Left ventricle myocardium superior (tissue), 1 donor: ENCODE measurements at places on chromosomes 7 and 10.

DNA sequence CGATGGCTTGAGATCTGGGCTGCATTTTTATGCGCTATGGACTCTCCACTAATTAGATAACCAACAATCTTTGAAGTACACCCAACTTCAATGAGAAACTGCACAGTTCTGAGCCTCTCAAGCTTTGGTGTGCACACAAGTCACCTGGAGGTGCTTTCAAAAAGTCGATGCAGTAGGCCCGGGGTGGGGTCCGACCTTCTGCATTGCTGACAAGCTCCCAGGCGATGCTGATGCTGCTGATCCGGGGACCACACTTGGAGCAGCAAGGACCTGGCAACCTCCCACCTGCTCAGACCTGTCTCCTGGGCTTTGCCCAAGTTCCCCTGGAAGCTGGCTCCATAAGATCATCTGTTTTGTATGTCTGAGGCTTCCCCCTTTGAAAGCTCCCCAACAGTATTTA lies 10.7 kb downstream of the KIAA1549 start:
- no peak for DNase-seq

DNA sequence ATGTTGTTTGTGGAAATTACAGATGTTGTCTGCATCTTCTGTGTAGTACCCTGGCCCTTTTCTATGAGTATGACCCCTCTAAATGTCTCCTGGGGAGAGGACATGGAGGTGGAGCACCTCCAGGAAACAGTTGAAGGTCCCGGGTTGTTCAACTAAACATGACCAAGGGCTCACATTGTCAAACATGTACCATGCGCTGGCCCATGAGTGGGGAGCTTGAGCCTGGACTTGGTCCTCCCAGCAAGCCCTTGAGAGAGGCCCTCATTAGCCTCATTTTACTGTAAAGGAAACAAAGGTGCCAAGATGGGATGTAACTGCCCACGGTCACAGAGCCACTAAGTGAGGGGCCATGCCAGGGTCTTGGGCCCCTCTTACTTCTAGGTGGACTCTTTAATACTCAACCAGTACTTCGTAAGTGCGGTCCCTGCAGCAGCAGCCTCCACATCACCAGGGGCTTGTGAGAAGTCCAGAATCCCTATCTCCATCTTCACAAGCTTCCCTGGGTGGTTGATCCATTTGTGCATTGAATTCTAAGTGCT lies 31.2 kb downstream of the C10orf71 start:
- DNase-seq, result no peak

GRCh38 chr7:21507627-21508343 lies 35.1 kb upstream of the DNAH11 start:
- DNase-seq, result no peak

- no peak for DNase-seq
Observed at GRCh38 chr7:48048113-48048512, 12.8 kb downstream of the C7orf57 start.

GRCh38 chr7:15504351-15504750 lies 57.5 kb downstream of the AGMO start:
- DNase-seq, result no peak

DNA sequence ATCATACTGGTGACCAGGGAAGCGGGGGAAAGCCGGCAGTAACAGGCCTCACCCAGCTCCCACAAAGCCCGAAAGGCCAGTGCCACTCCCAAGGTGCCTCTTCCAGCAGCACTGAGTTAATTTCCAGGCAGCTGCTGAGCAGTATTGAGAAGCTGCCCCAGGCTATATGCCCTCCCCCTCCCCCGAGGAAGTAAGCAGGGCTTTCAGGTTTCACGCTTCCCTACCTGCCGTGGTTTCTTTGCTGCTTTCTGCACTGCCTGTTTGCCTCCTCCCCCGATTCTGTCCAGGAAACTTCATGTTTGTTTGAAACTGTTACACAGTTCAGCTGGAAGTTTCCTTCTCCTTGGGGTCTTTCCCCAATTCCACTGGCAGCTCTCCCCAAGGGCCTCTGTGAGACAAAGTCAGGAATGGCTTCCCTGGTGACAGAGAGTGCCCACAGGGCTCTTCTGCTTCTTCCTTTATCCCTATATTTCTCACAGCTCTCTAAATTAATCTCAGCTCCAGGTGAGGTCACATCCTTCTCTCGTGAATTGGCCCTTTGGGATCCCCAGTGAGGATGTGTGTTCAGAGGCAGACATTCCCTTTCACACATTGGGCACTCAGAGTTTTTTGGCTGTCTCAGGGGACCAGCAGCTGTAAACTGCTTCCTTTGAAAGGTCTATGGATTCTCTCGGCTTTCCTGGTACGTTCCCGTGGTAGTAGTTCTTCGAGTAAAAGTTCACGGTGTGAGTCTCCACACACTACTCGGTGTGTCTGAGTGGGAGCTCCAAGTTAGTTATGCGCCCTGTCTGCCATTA lies 19.4 kb downstream of the C1GALT1 start:
- no peak for DNase-seq

DNA sequence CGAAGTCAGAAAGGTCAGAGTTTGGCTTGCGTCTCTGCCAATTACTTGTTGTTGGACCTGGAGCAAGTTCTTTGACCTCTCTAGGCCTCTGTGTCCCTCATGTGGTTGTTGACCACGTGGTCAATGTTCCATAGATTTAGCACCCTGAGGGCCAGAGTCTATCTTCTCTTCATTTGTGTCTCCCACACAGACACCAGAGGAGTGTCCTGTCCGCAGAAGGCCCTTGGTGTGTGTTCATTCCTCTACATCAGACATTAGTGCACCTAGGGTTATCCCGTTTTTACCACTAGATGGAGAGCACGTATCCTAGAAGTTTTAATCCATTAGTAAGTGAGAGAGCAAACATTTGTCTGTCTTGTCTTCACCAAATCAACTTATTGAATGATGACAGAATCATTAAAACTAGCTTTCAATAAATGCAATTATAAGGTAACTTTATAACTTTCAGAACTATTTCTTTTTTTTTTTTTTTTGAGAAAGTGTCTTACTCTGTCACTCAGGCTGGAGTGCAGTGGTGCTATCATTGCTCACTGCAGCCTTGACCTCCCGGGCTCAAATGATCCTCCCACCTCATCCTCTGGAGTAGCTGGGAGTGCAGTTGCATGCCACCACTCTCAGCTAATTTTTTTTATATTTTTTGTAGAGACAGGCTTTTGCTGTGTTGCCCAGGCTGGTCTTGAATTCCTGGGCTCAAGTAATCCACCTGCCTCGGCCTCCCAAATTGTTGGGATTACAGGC lies 122.5 kb upstream of the ANKRD1 start:
- no peak for DNase-seq

DNA sequence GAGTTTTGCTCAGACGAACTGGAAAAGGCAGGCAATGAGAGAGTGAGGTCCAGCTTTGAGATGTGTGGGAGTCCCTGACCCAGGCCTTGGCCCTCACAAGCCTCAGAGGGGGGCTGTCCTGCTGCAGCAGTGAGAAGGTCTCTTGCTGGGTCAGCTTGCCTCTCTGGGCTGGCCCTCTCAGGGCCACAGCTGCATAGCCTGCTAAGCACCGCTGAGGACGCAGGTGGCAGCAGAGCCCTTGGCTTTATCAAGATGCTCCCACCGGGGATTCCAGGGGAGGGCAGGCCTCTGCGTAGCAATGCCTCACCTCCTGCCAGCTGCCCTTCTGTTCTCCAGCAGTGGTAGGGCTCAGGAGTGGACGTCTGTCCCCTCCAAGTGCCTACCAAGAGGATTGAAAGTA lies 128.7 kb downstream of the COBL start:
- DNase-seq, result peak; percentile 67

DNA sequence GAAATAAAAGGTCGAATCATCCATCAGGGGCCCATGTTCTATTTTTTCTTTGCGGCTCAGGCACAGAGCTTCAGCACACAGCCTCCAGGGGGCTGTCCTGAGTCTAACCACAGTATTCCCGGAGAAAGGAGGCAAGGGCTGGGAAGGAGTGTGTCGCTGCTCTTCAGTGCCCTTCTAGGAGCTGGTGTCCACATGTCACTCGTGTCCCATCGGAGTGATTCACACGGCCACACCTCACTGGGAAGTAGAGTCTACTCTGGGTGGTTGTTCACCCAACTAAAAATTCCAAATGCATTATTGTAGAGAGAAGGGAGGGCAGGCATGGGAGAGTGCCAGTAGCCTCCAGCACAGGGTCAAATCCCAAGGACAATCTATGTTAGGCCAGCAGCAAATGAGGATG lies 114.8 kb upstream of the LANCL2 start:
- no peak for DNase-seq

DNA sequence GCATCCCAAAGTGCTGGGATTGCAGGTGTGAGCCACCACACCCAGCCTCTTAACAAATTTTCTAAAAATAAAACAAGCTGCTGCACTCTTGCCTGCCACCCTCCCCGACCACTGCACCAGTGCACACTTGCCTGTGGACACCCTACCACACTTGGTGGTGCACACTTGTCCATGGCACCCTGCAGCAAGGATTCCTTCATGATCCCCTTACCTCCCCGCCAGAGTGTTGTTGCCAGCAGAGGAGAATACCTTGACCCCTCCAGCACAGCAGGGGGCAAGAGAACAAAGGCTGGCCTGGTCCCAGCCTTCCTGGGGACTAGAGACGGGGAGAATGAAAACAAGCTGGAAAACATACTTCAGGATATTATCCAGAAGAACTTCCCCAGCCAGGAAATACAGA lies 65.9 kb upstream of the KCND2 start:
- DNase-seq, result no peak

GRCh38 chr7:32094516-32094915 lies 24.3 kb upstream of the PDE1C start:
- no peak for DNase-seq

GRCh38 chr10:69344591-69345252 lies 66.4 kb downstream of the HK1 start:
- DNase-seq, result no peak

GRCh38 chr10:36688717-36689116 lies 436.7 kb upstream of the ANKRD30A start:
- DNase-seq, result no peak

GRCh38 chr10:88042160-88043100 lies 179.0 kb downstream of the PTEN start:
- DNase-seq, result no peak

DNA sequence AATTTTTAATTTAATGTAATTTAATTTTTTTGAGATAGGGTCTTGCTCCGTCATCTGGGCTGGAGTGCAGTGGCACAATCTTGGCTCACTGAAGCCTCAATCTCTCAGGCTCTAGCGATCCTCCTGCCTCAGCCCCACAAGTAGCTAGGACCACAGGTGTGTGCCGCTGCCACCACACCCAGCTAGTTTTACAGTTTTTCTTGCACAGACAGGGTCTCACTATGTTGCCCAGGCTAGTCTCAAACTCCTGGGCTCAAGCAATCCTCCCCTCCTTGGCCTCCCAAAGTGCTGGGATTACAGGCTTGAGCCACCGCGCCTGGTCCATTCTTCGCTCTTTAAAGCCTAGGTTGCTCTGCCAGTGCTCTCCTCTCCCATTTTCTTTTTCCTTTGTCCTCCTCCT lies 12.9 kb downstream of the CALML3 start:
- no peak for DNase-seq

DNA sequence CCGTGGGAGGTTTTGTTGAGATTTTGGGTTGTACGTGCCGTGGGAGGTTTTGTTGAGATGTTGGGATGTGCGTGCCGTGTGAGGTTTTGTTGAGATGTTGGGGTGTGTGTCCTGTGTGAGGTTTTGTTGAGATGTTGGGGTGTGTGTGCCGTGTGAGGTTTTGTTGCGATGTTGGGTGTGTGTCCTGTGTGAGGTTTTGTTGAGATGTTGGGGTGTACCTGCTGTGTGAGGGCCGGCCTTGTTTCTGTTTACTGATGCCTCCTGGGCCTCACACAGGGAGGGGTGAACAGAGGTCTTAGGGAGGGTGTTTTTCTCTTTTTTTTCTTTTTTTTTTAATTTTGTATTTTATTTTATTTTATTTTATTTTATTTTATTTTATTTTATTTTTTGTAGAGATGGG lies 36.7 kb downstream of the INPP5A start:
- DNase-seq, result no peak

DNA sequence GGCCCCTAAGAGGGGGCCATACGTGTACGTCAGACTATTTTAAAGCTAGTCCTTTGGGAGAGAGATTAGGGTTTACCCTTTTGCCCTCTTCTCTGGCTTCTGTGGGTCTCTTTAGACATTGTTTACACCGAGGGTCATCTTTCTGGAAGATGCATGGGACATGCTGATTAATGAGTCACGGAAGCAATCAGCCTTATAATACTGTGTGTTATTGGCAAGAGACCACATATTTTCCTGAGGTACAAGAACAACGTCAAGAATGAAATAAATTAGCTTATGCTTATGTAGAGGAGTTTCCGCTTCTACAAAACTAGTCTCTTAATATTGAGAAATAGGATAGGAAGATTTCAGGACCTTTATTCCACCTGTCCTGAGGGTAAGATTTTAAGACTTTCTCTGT lies 327.7 kb downstream of the BBS9 start:
- no peak for DNase-seq

DNA sequence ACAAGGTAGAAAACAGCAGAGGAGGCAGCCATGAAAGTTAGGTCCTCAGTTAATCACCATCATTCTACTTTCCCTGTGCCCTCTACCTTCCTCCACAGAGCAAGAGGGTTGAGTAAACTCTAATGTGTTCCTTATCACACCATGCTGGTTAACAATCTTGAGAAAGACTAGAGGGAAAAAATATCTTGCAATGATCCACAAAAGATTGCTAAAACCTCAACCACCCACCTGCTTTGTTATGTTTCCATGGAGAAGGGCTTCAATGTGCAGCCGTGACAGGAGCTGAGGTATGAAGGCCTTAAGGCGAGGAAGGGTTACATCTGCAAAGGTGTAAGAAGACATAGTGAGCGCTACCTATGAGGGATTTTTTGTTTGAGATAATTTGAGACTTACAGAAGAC lies 103.9 kb downstream of the IDE start:
- DNase-seq, result no peak

DNA sequence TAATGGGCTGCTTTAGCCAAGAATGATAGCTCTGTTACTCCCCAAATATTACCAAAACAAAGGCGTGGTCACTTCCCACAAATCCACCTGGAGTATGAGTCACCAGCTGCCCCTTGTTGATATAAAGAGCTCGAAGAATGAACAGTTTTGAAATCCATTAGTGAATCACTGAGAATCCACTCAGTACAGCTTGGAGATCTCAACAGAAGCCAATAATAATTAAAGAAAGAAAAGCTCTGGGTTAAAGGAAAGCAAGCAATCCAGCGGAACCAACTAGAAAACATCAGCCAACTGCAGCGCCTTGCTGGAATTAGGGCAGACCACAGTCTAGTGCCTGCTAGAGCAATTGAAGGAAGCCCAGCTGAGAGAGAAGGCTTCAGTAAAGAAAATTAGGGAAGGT lies 576.0 kb upstream of the C7orf33 start:
- no peak for DNase-seq

DNA sequence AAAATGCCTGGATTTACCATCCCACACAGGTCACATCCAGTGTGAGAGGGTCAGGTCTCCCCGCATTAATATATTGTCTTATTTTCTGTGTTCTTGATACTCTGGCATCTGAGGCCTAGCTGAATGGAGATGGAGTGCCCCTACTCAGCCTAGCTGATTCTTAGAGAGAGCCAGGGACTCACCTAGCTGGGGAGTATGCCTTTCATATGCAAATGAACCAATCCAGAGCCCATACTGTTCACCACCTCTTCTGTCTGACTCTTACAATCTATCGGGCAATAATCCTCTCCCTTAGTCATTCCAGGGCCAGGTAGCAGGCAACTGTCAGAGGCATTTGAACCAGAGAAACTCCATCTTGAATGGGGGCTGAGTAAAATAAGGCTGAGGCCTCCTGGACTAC lies 46.3 kb downstream of the LBX1 start:
- DNase-seq, result no peak
